ENCODE measurements at places on chromosomes 1 and 21. TPM values are rescaled to one million over a fixed set of nuclear protein-coding genes. Genes with fewer than 3 reads are reported as not detected.
A peak's percentile ranks its signal among the peaks of the same experiment; 100 is the strongest.

DNA sequence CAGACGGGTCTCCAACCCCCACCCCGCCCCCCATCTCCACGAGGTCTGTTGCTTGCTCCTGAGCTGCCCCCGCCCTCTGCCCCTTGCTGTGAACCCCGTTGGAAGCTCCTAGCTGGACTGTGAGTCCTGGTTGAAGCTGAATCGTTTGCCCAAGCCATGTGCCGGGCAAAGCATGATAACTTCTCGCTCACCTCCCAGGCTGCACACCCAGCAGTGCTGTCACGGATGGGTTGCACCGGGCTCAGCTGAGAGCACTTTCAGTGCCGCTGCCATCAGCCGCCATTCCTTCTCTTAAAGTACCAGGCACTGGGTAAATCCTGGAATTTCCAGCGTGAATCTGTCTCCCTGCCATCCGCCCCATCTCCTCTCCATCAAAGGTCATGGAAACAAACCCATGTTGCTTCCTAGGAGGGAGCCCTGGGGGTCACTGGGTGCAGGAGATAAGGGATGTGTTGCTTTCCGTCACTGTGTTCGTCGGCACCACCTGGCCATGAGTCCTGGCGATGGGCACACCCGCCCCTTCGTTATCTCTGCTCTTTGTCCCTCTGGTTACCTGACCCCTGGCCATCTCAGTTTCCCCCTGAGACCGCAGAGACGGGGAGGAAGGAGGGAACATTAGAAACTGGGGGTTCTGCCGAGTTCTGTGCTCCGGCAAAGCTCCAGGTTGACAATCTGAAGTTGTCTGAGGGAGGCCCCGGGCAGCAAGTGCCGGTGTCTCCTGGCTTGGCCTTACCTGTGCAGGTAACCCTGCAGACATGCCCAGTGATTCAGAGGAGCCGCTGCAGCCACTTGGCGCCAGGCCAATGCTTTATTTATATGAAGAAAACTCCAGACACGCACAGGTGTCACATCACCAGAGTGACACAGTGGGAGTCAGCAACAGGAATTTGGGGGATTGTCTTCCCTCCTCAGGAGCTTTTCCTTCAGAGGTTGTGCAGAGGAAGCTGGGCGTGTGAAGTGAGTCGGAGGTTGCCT lies 2.7 kb downstream of the PDE9A start:
- DNase-seq, result no peak

DNA sequence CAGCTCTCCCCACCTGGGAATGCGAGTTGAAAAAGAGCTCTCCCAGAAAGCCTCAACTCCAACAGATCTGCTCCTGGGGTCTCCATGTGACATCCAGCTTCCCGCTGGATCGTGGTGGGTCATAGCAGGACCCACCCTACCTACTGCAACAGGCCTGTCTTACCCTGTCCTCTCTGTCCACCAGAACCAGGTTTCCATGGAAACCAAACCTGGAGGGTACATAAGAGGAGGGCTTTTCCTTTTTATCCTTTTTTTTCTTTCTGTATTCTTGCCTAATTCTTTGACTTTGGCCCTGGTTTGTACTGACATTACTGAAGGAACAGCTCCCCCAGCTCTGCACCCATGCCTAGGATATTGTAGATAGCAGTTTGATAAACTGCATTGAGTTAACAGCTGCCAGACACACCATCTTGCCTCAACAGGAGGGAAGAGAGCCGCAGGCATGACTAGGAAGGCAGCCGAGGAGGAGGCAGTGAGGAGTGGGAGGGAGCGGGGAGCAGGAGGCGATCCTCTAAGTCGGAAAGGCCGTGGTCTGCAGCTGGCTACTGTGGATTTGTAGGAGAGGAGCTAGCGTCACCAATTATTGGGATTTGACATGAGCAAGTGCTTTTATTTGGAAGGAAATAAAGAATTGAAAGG lies 9.7 kb upstream of the FMOD start:
- no peak for DNase-seq

DNA sequence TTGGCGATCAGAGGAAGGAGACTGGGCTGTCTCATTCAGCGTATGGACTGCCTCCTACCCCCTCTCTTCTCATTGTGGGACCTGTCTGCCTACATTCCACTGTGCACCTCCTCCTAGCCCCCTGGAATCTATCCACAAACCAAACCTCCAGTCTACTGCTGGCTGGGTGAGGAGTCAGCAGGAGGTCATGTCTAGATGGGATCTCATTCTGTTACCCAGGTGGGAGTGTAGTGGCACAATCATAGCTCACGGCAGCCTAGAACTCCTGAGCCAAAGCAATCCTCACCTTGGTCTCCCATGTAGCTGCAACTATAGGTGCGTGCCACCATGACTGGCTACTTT lies 18.0 kb upstream of the TTC22 start:
- DNase-seq, result no peak

GRCh38 chr1:203114202-203114601 lies 13.3 kb upstream of the ADORA1 start:
- DNase-seq, result no peak

DNA sequence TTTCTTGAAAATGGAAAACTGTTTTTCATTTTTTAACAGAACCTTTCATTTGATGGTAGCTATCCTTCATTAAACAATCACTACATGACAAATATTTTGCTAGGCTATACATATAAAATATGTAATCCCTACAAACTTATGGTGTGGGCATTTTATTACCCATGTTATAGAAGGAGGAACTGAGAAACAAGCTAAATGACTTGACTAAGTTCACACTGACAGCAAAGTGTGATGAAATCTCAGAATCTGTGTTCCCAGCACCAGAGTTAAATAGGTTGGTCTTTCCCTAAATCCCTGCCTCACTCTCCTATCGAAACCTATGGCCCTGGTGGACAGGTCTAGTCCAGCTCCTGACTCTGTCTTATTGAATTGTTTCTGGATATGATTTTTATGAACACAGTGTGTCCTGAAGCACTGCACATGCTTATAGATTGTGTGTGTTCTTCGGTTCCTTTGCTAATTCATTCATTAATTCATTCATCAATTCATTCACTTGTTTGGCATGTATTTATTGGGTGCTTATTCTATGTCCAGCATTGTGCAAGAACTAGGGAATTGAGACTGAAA lies 301.0 kb downstream of the GRIK1 start:
- no peak for DNase-seq

DNA sequence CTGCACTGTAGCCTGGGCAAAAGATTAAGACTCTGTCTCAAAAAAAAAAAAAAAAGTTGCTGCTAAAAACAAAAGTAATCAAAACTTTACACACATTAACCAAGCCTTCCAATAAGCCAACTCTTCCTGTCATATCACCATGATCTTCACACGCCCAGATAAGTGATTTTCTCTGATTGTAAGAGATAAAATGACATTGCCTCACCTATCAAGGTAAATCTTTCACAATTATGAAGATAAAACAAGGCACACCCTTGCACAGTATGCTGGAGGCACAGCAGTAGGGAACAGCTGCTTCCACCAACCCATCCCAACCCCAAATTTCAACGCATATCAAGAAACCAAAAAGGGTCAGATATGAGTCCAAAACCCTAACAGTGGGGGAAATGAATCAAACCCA lies 8.8 kb upstream of the TIAM1 start:
- no peak for DNase-seq

DNA sequence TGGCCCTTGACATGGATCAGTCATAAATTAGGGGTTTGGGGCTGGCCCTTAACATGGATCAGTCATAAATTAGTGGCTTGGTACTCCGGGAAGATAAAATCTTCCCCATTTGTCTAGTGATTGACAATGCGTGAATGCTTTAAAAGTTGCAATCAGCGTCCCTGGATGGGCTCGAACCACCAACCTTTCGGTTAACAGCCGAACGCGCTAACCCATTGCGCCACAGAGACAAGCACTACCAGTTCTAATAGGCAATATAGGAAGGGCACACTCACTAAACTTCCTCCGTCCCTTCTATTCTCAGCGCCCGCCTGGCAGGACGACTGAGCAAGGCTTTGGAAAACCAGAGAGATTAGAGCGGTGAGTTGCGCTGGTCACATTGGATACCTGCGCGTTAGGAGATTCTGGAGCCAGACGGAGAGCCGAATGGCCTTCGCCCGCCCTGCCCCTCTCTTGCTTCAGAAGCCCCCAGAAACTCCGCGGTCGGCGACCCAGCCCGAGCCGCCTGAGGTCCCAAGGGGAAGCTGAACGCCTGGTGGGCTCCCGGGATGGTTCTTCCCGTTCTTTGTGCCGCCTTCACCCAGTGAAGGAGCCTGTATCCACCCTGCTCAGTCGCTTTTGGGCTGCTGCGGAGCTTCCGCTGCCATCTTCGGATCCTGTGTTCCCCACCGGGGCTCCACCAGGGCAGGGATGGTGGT lies 235.9 kb downstream of the FAM72C start:
- peak; percentile 25 for DNase-seq

- DNase-seq, result no peak
These were observed 765.8 kb upstream of the TPTE start for GRCh38 chr21:9755611-9756010.

DNA sequence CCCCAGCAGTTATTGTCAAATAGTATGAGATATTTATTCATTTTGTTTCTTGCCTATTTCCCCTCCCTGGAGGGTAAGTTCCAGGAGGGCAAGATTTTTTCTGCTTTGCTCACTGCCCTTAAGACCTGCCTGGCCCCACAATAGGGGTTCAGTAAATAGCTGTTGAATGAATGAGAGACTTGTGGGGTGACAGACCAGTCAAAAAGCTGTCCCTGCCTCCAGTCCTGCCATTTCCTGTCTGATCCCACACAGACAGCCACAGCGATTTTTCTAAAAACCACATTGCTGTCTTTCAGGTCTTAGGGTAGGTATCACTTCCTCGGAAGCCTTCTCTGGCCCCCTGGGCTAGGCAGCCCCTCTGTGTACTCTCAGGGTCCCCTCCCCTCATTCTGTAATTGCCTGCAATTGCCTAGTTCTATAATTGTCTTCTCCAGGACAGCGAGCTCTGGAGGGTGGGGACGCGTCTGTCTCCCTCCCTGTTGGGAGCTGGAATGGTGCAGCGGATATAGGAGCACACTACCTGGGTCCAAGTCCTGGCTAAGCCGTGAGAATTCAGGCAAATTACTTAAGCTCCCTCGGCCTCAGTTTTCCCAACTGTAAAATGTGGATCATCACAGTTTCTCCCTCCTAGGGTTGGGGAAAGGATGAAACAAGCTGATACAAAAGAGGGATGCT lies 1.8 kb upstream of the EXTL1 start:
- DNase-seq, result no peak

- no peak for DNase-seq
These were observed 79.4 kb downstream of the SPATA46 start for GRCh38 chr1:162297208-162297607.

DNA sequence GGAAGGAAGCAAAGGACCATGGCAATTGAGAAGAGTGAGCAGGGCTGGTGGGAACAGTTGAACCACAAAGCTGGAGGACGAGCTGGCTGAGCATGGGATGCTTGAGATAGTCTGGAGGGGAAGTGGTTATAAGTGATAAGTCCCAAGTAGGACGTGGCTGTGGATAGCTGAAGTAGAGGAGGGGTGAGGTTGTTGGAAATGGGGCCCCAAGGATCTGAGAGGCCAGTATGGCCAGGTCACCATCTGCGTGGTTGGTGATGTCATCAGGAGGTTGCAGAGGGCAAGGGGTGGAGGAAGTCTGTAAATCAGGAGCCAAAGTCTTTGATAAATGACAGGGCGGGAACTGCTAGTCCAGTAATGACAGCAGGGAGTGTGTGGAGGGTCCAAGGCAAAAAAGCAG lies 11.0 kb upstream of the REN start:
- DNase-seq, result no peak

The CAMK2N1 gene
- total RNA-seq, result 0.60 TPM

The LCE6A gene
- total RNA-seq, result not detected

The WDR64 gene
- total RNA-seq, result not detected

The ADAMTSL4 gene
- total RNA-seq, result 28.8 TPM

The TRIM67 gene
- not detected for total RNA-seq
